ENCODE measurements at places on chromosomes 3 and 15. TPM values are rescaled to one million over a fixed set of nuclear protein-coding genes. Genes with fewer than 3 reads are reported as not detected.

Gene IL5RA
- total RNA-seq: 0.85 TPM

DNA sequence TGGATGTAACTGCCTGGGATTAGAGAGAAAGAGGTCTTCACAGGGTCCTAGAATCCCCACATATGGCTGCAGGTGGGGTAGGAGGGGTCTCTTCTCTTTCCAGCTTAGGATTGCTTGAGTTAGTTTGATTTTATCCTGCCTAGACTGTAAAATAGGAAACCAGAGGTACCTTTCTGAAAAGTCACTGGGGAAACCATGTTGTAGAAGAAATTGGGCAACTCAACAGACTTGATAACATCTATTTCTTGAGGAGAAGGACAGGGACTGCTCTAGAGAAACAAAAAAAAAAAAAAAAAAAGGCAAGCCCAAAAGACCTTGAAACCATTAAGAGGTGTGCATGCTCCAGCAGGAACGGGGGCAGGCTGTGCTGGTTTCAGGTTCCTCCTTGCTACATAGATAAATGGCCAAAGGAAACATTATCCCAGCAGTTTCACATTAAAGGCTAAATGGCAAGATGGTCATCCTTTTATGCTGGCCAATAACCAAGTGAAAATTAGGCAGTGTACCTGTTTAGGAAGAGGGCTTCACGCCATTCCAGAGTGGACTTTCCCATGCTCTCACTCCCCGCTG lies 116.1 kb downstream of the ALDH1A2 start:
- no peak for DNase-seq

DNA sequence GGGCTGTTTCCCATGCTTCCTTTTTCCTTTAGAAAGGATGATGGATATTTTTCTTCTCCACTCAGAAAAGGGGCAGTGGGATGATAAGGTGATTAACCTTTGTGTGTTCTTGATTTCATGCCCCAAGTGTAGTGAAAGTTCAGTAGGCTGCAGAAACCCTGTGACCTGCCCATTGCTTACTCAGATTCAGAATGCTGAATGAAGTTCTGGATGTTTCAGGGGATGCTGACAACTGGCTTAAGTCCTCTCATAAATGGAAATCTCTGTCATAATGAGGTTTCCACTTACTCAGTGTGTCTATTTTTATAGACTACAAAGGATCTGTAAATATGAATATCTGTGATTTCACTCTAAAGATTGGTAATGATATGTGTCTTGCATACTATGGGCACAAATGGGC lies 471.3 kb upstream of the TPRG1 start:
- no peak for DNase-seq

- no peak for DNase-seq
Measured at GRCh38 chr15:81492331-81492968, 118.4 kb upstream of the TMC3 start.

- DNase-seq: no peak
Measured at GRCh38 chr3:9897408-9898372, 5.0 kb upstream of the IL17RE start.

DNA sequence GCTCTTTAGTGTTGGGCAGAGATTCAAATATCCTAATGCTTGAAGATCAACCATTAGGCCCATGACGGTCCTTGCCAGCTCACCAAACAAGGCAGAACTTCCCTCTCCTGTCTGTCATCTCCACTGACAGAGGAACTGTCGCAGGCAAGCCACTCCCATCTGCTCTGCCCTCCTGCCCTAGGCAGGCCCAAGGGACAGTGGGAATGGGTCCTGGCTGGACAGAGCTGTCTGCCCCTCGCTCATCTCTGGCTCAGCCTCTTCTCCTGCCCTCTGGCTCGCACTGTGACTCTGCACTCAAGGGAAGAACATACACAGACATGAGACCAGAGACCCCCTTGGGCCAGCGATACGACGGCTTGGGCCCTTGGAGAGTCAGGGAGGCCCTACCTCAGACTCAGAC lies 7.6 kb upstream of the MUSTN1 start:
- no peak for DNase-seq

DNA sequence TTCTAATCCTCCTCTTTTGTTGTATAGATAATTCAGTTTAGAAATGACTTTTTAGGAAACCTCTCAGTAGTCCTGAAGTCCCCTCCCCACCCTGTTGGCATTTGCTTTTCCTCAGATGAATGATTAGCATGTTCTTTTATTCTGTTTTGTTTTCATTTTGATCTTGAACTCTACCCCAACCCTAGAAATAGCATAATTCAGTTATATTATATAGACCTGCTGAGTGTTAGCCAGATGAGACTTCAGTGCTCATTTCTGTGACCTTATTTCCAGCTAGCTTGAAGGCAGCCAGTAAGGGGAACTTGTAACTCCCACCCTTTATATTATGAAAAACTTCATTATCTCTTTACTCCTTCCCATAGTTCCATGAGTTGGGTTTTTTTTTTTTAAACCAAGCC lies 41.2 kb downstream of the SNRK start:
- no peak for DNase-seq

DNA sequence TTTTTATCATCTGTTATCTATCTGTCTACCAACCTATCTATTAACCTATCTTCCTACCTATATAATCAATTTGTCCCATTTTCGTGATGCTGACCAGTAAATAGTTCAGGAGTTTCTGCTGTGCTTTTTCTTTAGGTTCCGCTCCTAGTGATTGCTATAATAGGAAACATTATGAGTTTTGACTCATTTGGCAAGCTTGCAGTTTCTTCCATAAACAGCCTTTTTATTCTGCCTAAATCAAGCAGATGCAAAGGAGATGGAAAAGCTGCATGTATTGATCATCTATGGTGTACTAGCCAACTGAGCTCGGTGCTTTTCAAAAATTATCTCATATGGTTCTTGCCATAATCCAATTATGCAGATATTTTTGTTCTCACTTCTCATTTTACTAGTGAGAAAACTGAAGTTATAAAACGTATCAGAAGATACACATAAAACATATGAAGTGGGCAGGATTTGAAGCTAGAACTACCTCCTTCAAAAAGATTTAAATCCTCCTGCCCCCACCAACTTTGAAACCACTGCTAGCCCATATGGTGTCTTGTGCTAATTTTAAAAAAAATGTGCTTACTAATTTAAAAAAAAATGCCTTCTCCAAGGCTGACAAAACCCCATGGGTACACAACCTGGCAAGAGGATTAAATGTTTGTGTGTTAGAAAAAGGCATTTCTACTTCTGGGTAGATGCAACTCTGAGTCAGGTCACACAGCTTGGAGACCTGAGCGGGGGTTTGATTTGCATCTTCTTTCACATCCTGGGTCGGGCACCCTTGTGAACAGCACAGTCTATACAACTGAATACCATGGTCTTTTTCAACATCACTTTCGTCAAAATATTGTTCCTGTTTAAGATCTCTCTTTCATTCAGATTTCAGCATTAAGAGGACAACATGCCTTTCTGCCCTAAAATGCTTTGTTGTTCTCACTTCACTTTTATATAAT lies 267.0 kb downstream of the CHL1 start:
- DNase-seq: no peak

DNA sequence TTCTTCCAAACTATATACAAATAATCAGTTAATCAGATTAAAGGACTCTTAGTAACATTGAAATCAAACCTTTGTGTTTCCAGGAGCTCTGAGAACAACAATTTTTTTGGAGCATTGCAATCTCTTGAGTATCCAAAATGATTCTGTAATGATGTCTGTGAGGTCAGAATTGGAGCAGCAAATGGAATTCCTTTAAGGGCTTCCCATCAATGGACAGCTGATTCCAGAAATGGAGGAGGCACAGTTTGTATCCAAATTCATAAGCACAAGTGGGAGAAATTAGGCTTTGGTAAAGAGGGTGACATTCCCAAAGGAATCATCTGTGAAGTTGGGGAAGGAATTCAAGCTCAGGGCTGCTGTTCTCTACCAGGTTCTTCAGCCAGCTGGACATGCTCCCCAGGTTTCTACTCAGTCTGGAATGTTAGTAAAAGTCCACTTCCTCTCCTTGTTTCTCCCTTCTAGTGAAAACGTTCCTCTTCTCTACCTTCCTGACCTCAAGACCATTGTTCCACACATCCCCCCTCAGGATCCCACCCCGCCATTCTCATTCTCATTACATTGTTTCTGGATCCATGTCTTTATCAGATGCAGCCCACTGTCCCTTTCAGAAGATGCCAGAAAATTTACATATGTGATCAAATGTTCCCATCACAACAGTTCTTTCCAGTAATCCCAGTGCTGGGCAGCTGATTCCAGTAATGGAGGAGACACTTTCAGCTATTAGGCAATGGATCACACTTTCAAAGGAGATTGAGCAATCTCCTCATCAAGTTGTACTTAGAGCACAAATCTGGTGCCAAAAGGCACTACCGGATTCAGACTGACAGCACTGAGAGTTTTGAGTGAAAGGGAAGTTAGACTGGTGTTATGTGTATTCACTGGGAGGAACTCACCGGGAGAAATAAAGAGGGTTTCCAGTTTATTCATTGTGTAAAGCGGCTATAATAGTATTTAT lies 391.3 kb upstream of the TPRG1 start:
- DNase-seq: no peak
